ENCODE measurements at places on chromosomes 4 and X.

DNA sequence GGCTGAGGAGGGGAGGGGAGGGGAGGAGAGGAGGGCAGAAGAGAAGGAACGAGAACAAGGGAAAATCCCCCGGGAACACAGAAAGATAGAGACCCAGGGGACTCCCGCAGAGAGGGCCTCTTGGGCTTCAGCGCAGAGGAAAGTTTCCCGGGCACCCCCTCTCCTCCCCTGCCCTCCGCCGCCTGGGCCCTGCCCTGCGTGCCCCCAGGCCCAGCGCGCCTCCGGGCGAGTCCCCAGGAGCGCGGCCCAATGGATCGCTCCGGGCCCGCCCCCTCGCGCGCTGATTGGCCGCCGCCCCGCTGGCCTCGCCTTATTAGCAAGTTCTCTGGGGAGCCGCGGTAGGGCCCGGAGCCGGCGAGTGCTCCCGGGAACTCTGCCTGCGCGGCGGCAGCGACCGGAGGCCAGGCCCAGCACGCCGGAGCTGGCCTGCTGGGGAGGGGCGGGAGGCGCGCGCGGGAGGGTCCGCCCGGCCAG is at the start of gene MSX1:
TSS of gene MSX1 (plus strand) at position 341 of the 474 bp plus-strand sequence. CDS start 235 bp downstream, outside the sequence.
- no peak within 1 kb of the TSS for H3K27ac ChIP-seq
- DNase-seq: peak; percentile 67
- H3K4me1 ChIP-seq: peaks cover 14% of the 10 kb centered on the region
- no peaks in the 10 kb centered on the region for H3K36me3 ChIP-seq

DNA sequence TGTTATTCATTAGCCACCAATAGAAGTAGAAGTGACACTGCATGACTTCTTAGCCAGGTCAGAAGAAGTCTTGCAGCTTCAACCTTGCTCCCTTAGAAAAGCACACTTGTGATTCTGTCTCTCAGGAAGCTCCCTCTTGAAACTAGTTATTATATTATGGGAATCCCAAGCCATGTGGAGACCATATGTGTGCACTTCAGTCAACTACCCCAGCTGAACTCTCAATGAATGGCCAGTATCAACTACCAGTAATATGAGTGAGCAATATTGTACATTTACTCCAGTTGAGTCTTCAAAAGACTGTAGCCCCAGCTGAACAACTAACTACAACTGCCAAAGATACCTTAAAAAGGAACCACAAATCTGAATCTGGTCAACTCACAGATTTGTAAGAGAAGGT is 77.1 kb upstream of the GABRA3 start:
- no peak for DNase-seq
- no peak overlapping the region for H3K27ac ChIP-seq
- H3K36me3 ChIP-seq: no peaks in the 10 kb centered on the region
- H3K4me3 ChIP-seq: no peak overlapping the region
- no peaks in the 10 kb centered on the region for H3K4me1 ChIP-seq

DNA sequence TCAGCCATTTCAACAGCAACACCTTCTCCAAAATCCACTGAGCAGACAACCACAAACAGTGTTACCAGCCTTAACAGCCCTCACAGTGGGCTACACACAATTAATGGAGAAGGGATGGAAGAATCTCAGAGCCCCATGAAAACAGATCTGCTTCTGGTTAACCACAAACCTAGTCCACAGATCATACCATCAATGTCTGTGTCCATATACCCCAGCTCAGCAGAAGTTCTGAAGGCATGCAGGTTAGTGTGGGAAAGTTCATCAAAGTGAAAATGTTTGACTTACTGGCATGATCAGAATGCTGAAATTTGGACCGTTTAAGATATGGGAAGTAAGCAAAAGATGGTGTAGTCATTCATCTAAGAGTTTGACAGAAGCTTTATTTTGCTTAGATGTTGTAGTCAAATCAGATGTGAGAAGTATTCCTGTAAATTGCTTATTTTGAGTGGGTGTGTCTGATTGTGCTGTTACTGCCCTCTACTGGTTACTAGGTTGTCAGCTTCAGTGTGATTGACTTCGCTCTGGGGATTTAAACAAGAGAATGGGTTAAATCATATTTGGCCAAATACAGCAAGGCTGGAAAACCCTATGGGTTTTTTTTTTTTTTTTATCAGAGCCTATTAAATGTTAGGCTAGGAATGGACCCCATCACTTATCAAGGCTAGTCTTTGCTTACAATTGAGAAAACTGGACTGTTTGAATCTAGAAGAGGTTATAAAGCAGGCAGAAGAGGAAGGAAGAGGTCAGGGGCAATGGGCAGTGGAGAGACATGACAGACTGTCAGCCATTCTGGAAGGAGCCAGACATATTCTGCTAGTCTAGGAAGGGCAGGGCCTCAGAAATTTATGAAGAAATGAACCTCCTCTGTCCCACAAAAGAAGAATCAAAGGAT is 130.3 kb downstream of the DIPK2B start:
- H3K4me1 ChIP-seq: no peaks in the 10 kb centered on the region
- peak; percentile 41 for DNase-seq
- H3K36me3 ChIP-seq: peaks cover 9% of the 10 kb centered on the region
- no peak overlapping the region for H3K27ac ChIP-seq

DNA sequence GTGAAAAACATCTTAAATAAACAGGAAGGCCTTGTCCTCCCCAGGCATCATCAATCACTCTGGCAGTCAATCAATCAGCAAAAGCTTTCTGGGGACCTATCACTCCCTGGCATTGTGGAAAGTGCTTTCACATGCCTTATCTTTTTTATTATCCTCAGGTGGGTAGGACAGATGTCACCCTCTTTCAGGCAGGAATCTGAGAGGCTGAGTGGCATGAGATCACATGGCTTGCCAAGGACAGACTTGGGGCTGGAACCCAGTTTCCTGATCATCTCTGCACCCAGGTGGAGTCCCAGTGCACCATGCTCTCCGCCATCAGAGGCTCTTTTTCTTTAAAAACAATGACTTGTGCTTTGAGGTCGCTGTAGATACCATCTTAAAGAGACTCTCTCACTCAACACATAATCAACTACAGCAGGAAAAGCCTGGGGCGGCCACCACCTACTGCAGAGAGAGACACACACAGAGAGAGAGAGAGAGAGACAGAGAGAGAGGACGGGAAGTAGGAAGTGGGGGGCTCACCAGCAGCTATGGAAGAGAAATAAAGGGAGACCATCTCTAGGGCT is 282.7 kb downstream of the PTTG2 start:
- H3K27me3 ChIP-seq: no peaks in the 10 kb centered on the region
- no peaks in the 10 kb centered on the region for H3K4me1 ChIP-seq
- no peak overlapping the region for H3K27ac ChIP-seq
- no peak for DNase-seq
- H3K4me3 ChIP-seq: no peak overlapping the region

GRCh38 chr4:2852481-2852921 is 8.9 kb downstream of the ADD1 start:
- H3K36me3 ChIP-seq: no peaks in the 10 kb centered on the region
- peaks cover 6% of the 10 kb centered on the region for H3K4me1 ChIP-seq
- no peaks in the 10 kb centered on the region for H3K27me3 ChIP-seq
- H3K27ac ChIP-seq: no peak overlapping the region

GRCh38 chr4:175129797-175130196 is 211.6 kb downstream of the ADAM29 start:
- H3K4me1 ChIP-seq: no peaks in the 10 kb centered on the region
- no peak overlapping the region for H3K4me3 ChIP-seq
- H3K27ac ChIP-seq: no peak overlapping the region

GRCh38 chrX:530726-531610 is 99.6 kb upstream of the SHOX start:
- no peak overlapping the region for H3K4me3 ChIP-seq
- no peak for DNase-seq
- no peaks in the 10 kb centered on the region for H3K4me1 ChIP-seq
- H3K27ac ChIP-seq: no peak overlapping the region
- H3K36me3 ChIP-seq: no peaks in the 10 kb centered on the region

- H3K4me1 ChIP-seq: peaks cover 30% of the 10 kb centered on the region
- H3K36me3 ChIP-seq: no peaks in the 10 kb centered on the region
Measured at GRCh38 chr4:94412658-94413038, 39.1 kb upstream of the PDLIM5 start.

DNA sequence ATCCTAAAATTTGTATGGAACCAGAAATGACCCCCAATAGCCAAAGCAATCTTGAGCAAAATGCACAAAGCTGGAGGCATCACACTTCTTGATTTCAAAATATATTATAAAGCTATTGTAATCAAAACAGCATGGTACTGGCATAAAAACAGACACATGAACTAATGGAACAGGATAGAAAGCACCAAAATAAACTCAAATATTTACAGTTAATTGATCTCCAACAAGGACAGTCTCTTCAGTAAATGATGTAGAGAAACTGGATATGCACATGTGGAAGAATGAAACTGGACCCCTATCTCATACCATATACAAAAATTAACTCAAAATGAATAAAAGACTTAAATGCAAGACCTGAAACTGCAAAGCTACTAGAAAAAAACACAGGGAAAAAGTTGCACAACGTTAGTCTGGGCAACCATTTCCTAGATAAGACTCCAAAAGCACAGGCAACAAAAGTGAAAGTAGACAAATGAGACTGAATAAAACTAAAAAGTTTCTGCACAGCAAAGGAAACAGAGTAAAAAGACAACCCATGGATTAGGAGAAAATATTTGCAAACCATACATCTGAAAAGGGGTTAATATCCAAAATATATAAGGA is 64.9 kb downstream of the CD99L2 start:
- no peak overlapping the region for H3K27ac ChIP-seq
- no peaks in the 10 kb centered on the region for H3K36me3 ChIP-seq
- H3K4me3 ChIP-seq: no peak overlapping the region
- DNase-seq: no peak
- H3K4me1 ChIP-seq: no peaks in the 10 kb centered on the region

DNA sequence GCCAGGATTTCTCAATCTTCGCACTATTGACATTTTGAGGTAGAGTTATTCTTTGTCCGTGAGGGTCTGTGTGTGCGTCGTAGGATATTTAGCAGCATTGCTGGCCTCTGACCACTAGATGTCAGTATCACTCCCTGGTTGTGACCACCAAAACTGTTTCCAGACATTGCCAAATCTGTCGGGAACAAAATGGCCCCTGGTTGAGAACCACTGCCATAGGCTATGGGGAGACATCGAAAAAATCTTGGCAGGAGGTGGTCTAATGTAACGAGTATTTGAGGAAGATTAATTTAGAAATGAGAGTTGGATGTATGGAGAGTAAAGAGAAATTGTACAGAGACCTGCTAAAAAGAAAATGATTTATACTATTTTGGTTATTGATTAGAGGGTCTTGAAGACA is 108.4 kb downstream of the DOCK11 start:
- H3K36me3 ChIP-seq: no peaks in the 10 kb centered on the region
- H3K4me1 ChIP-seq: no peaks in the 10 kb centered on the region
- no peak overlapping the region for H3K27ac ChIP-seq

GRCh38 chr4:32022071-32022470 is 1301.9 kb downstream of the PCDH7 start:
- no peak overlapping the region for H3K27ac ChIP-seq
- DNase-seq: peak; percentile 54
- H3K4me1 ChIP-seq: no peaks in the 10 kb centered on the region
- H3K27me3 ChIP-seq: no peaks in the 10 kb centered on the region

- no peaks in the 10 kb centered on the region for H3K27me3 ChIP-seq
- H3K27ac ChIP-seq: peak overlapping the region; percentile 97
- peaks cover 31% of the 10 kb centered on the region for H3K4me1 ChIP-seq
- DNase-seq: no peak
- H3K4me3 ChIP-seq: no peak overlapping the region
Measured at GRCh38 chr4:76623217-76624045, 188.4 kb downstream of the SHROOM3 start.

GRCh38 chr4:46445710-46446314 is 55.9 kb upstream of the GABRA2 start:
- no peak overlapping the region for H3K4me3 ChIP-seq
- no peak overlapping the region for H3K27ac ChIP-seq
- H3K36me3 ChIP-seq: no peaks in the 10 kb centered on the region

- H3K4me3 ChIP-seq: no peak overlapping the region
- DNase-seq: peak; percentile 9
- no peaks in the 10 kb centered on the region for H3K27me3 ChIP-seq
- H3K36me3 ChIP-seq: no peaks in the 10 kb centered on the region
Measured at GRCh38 chr4:105619188-105619931, 66.9 kb downstream of the ARHGEF38 start.

DNA sequence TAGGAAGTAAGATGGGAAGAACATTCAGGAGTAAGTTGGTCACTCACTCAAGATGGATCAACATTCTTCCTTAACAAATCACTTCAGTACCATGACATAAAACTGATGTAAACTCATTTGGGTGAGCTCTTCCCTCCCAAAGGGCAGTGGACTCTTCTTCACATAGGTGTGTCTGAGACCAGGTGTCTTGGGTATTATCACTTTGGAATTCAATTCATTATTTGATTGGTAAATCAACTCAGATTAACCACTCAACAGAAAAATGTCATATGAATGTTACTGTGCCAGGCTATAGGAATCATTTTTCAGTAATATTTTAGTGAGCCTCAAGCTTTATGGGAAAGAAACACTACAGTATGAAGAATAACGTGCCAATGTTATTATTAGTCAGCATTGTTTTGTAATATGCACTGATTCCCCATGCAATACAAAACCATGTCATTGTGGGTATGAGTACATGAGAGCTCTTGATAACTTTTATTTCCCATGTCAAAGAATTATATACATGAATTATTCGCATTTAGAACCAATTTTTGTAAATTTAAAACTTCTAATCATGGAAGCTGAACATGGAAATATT is 58.6 kb upstream of the ETNPPL start:
- no peaks in the 10 kb centered on the region for H3K36me3 ChIP-seq
- no peak overlapping the region for H3K4me3 ChIP-seq
- H3K27me3 ChIP-seq: no peaks in the 10 kb centered on the region
- DNase-seq: peak; percentile 11
- no peaks in the 10 kb centered on the region for H3K4me1 ChIP-seq
- no peak overlapping the region for H3K27ac ChIP-seq

Data from astrocyte (in vitro differentiated cells and primary cell).